ENCODE measurements at places on chromosomes 5 and 9.

DNA sequence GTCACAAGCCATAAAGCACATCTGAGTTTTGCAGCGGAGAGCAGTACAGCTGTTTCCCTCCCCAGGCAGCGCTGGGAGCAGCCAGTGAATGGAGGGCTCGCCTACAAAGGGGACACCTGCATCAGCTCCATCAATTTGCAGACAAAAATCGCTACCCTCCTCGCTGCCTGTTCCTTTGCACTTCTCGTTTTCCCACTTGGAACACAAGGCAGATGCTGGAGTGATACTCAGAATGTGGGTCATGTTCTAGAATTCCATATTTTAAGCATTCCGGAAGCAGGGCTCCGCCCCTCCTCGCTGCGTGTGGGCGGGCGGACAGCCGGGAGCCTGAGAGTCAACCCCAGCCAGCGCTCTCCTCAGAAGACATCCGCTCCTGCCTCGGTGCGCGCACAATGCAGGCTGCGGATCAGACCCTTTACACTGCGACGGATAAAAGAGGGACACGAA, 92.1 kb downstream of the LMNB1 start:
- peak; percentile 40 for DNase-seq

DNA sequence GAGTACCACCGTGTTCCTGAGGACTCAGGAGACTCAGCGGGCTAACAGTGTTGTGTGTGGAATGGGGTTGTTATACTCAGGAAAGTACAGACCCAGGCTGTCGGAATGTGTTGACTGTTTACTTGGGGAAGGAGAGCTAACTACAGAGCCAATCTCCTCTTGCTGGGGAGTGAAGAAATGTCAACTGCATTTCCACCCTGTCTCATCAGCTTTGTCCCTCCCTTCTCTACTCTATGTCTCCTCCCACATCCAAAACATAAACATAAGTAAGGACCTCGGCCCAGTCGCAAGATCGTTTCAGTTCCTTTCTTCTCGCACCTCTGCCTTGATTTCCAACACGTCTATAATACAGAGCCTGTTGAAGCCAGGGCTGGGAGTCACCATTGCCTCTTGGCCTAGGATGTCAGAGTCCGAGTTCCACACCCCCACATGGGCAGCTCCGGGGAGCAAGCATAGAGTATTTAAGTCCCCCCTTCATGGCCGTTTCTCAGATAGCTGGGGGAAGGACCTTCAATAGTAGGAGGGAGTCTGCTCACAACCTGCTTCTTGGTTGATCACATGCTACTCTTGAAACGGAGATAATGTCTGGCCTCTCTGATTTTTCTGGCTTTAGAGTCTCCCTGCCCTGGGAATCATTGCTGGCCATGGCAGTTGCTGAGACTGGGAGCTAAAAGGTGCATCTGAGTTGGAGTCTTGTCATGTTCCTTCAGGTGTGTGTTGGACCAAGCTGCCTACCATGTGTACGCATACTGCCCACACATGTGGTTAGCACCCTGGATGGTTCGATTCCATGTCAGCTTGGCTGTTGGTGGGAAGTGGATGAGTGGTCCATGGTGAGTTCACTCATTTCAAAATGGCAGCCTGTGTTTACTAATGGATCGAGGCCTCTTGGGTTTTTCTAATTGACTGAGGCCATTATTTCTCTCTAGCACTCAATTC, 147.3 kb downstream of the MTX3 start:
- DNase-seq, result no peak

GRCh38 chr5:73440262-73440661, 8.3 kb downstream of the FOXD1 start:
- DNase-seq, result no peak

- no peak for DNase-seq
These were observed 29.8 kb upstream of the TMEM161B start for GRCh38 chr5:88298425-88298824.

Measured in GM13977 (cell line).